NCI-H524 (cell line): ENCODE measurements at places on chromosomes 5 and 9.
A peak's percentile ranks its signal among the peaks of the same experiment; 100 is the strongest.

- peak; percentile 25 for DNase-seq
Measured at GRCh38 chr9:89313842-89314241, 2.8 kb downstream of the CKS2 start.

GRCh38 chr9:78035383-78035993 lies 3.9 kb upstream of the GNAQ start:
- peak; percentile 18 for DNase-seq

DNA sequence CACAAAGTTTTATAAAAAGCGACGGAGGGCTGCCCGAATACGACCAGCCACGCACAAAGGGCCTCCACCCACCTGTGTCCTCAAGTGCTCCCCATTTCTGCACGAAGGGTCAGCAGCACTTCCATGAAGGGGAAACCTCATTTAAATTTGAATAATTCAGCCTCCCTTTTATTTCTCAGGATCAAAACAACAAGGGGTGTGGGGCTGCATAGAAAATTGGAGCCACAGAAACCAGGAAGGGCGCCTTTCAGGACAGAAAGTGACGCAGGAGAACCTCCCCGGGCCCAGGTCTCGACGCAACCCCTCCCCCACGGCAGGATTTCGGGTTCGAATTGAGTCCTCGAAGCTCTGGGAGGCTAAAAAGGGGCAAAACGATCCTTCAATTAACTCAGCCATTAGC lies 2.1 kb downstream of the NRARP start:
- no peak for DNase-seq

DNA sequence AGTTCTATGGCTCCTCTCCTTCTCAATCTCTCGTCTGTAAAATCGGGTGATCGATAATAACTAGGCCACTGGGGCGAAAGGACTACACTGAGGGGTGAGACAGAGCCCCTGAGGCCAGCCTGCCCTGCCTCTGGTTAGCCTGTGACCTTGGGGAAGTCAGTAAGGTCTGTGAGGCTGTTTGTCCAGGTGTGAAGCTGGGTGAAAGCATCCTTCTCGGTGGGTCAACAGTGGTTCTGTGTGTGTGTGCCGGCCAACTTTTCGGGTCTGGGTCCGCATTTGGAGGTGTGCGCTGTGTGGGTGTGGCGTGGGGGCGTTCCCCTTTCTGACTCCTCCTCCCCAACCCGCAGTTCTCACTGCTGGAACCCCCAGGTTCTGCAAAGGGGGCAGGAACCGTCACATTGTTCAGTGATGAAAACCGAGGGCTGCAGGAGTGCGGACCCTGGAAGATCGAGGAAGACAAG lies 5.0 kb upstream of the RNF44 start:
- no peak for DNase-seq

GRCh38 chr5:59588922-59589321 lies 304.6 kb downstream of the PDE4D start:
- DNase-seq: no peak

- DNase-seq: no peak
Measured at GRCh38 chr9:129398101-129398960, 220.3 kb upstream of the IER5L start.

GRCh38 chr5:141529002-141529401 lies 40.1 kb downstream of the PCDHGC5 start:
- DNase-seq: no peak

DNA sequence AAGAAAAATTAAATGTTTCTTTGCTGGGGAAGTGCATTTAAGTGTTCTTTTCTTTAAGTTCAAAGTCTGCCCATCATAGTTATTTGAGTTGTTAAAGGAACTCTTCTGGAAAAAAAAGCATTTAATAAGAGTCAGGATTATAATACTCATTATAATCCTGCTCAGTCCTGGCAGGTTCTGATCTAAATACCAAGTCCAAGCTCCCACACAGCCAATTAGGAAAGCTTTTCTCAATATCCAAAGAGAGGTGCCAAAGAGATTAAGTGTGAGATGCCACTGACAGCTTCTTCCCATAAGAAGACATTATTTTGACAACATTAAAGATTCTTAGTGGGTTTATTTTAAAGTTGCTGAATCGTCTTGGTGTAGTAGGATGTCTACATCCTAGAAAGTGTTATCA lies 235.2 kb upstream of the DAB2 start:
- DNase-seq: no peak

DNA sequence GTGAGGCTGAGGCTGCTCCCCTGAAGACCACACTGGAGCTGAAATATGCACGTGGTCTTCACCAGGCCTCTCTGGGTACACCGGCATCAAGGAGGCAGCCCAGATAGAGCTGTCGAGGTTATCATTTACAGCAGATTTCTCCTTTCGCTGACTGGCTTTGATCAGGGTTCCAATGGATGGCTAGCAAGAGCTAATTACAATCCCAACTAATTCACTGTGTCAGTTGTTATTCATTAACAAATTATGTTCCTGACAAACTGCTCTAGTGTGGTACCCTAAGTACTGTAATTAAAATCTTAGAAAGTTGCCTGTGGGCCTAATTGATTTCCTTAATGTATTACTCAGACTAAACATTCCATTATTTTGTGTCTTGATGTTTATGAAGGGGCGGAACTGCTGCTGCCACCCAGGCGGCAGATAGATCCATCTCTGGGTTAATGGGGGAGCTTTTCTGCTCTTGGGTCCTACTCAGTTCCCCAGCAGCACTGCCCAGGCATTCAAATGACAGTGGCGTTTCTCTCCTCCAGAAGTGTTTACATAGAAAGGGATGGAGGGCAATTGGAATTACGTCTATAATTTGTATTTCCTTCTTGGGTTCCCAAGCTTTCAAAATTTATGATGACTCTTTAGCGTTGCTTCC lies 71.7 kb upstream of the RAD23B start:
- no peak for DNase-seq

DNA sequence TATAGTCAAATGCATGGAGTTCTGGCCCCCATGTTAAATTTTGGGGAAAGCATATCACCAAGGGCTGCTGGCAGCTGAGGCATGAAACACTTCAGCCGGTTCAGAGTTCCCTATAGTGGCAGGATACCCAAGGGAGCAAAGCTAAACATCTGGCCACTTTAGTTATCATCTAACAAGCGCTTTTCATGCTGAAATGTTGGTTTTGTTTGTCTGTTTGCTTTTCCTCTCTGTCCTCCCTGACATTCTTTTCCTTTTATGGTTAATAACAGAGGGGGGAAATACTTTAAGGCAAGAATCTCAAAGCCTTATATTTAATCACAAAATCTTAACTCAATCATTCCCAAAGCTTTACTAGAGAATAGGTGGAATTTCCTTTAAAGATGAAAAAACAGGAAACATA lies 11.9 kb downstream of the APBA1 start:
- no peak for DNase-seq

DNA sequence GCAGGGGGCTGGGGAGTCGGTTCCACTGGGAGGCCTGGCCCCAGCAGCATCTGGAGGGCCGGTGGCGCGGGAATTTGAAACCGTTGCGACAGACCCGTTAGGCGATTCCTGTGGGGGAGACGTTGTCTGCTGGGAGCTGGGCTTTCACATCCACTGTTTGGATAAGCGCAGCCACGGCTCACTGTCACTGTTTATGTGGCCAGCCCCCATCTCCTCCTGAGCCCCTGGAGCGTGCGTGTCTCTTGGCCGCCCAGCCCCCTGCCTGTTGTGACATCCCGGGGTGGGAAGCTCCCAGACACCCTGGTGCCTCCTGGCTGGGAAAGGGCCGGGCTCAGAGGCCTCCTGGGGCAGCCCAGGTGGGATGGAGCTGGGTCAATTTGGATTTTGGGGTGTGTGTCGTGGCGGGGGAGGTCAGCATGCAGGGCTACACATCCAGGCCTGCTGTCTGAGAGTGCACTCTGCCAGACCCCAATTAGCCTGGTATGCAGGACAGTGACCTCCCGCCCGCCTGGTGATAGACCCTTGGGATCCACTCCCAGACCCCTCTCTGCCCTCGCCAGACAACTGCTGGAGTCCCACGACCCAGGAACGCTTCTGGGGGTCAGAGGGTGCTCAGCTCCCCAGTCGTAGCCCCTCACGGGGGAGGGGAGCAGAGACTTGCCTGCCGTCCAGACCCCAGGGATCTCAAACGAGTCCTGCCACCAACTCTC lies 62.0 kb upstream of the RNU6ATAC start:
- no peak for DNase-seq

DNA sequence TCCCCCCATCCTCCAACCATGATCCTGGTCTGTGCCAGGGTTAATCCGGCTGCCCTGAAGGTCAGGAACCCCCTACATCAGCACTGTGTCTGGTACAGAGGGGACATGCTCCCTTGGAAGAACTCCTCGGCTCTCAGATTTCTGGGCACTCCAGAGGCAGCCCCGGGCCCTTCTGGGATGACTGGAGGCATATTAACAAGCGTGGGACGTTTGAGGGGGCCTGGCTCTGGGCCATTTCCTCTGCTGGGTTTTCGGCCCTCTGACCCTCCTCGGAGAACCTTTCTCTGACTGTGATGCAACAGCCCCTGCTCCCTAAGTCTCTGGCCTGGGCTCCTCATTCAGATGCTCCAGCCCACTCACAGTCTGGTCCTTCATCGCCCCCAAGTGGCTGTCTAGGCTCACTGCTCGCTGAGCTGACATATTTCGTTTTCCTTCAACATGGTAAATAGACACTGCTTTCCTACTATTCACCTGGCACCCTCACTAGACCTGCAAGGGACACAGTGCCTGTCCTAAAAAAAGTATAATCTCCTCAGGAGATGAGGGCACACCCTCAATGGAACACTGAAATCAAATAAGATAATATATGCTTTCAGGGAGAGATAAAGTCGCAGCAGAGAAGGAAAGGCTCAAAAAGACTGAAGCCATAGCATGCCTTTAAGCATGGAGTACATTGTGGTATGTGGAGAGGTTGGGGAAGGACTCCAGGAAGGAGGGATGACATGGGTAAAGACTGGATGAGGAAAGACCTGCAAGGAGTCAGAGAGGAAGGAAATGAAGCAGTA lies 404.7 kb upstream of the TRPC7 start:
- DNase-seq: peak; percentile 74

- DNase-seq: no peak
Measured at GRCh38 chr5:17182494-17182893, 34.9 kb upstream of the BASP1 start.

DNA sequence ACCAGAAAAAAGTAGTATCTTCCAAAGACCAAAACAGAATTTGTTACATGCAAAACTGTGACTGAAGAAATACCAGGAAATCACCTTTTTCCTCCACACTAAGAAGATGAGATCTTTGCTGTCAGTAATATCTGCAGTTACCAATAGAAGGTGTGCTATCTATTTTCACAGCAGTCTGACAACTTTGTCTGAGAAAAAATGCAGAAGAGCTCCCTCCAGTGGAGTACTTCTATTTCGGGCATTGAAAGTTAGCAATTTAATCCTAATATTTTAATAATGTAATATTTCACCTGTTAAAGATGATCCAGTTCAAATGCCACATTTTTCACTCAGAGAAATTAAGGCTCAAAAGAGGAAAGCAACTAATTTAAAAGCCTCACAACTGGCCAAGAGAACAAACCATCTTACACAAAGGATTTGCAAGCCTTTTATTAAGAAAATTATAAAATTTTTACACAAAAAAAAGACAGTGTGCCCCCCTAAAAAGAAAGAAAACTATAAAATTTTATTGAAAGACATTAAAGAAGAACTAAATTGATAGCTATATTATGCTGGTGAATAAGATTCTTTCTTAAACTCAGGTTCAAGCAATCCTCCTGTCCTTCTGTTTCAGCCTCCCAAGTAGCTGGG lies 50.6 kb downstream of the DEPDC1B start:
- DNase-seq: peak; percentile 62

GRCh38 chr5:170442921-170443320 lies 53.8 kb upstream of the KCNMB1 start:
- DNase-seq: no peak

- DNase-seq: peak; percentile 94
Measured at GRCh38 chr9:38421498-38422211, 2.6 kb downstream of the IGFBPL1 start.

DNA sequence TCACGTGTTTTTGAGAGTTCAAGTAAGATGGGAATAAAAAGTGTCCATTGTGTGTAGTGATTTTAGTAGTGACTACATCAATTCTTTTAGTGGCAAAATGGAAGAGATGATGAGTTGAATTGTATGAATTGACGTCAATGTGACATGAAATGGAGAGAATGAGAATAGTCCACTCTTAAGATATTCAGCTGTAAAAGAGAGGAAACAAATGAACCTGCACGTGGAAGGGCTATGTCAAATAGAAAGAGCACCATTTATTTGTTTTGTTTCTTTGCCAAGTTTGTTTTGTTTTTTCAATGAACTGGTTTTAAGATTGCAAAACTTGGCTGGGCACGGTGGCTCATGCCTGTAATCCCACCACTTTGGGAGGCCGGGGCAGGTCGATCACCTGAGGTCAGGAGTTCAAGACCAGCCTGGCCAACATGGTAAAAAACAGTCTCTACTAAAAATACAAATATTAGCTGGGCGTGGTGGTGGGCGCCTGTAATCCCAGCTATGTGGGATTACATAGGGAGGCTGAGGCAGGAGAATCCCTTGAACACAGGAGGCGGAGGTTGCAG lies 453.8 kb downstream of the TAF11L14 start:
- no peak for DNase-seq

- no peak for DNase-seq
Measured at GRCh38 chr5:181059297-181060230, 19.5 kb downstream of the BTNL9 start.

DNA sequence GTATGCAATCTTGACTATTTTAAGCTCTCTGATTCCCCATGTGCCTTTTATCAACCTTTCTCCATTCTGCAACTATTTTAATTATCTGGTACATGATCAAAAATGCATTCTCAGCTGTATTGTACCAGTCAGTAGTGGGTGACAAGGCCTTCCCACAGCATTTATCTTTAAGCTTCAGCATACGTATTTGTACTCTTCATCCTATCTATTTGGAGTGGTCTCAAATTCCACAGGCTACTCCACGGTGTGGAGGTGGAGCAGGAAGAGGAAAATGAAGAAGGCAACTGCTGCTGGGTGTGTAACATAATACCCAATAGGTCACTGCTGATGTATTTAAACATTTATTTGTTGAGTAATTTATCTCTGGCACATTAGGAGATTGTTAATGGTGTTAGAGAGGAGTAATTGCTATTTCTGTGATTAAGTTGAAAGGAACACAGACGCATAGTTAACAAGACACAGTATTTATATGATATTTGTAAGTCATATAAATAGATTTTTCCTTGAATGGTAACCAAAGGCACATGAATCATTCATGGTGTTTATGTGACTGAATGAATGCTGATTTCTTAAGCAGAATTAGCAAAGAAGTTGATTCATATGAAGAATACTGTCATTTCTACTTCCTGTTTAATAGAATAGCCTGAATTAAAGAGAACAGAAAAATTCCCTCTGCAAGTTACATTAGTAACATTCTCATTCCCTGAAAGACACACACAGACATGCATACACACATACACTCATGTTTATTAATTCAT lies 153.8 kb upstream of the NR3C1 start:
- DNase-seq: peak; percentile 53

- no peak for DNase-seq
Measured at GRCh38 chr9:117718085-117718484, 13.9 kb downstream of the TLR4 start.

- no peak for DNase-seq
Measured at GRCh38 chr5:136793300-136793699, 428.0 kb upstream of the TRPC7 start.

- no peak for DNase-seq
Measured at GRCh38 chr5:93053825-93054224, 527.2 kb downstream of the NR2F1-AS1 start.

- DNase-seq: no peak
Measured at GRCh38 chr5:74295676-74296075, 344.9 kb downstream of the ENC1 start.
